ENCODE measurements at places on chromosomes 3 and 15.
A peak's percentile ranks its signal among the peaks of the same experiment; 100 is the strongest.

DNA sequence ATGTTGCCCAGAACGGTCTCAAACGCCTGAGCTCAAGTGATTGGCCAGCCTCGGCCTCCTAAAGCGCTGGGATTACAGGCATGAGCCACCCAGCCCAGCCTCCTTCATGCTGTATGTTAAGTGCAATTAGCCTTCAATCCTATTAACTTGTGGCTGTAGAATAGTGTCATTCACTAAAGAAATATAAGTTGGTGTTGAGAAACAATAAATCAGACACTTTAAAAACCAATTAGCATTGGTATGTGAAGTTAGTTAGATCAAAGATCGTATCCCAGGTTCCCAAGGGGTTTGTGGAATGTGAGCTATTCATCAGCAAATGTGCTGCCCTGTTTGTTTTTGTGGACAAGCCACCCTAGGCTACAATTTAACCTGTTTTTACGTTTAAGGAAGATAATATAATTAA, 11.0 kb upstream of the PIK3CB start:
- peak; percentile 92 for DNase-seq

DNA sequence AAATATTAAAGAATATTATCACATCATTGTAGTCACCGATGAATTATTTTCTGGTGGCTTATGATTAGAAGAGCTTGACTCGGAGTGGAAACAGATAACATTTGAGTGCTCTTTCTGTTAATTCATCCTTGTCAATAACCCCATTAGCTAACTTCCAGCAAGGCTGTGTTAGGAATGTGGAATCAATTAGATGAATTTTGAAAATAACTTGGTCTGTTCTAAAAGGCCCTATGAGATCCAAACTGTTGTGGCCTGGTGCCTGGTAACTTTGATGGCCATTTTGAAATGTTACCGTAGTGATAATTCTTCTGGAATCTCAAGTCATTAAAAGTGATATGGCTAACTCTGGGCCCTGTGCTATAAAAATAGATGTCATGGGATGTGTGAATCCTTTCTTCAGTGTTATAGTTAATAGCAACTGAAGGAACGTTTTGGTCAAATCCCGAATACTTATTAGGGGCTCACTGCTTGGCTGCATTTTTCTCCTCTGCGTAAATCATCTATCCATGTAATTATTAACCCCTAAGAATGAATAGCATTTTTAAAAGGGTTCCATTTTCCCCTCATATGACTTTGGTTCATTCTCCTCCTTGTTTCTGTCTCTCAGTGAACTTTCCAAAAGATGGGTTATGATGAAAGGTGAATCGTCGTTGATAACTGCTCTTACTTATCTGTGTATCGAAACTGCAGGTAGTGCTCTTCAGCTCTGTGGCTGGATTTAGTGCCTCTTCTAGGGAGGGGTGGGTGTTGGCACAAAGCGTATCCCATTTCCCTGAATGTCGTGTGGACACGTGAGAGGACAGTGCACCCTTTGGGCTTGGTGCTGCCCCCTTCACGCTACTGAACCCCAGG, 82.7 kb downstream of the IGF1R start:
- no peak for DNase-seq

DNA sequence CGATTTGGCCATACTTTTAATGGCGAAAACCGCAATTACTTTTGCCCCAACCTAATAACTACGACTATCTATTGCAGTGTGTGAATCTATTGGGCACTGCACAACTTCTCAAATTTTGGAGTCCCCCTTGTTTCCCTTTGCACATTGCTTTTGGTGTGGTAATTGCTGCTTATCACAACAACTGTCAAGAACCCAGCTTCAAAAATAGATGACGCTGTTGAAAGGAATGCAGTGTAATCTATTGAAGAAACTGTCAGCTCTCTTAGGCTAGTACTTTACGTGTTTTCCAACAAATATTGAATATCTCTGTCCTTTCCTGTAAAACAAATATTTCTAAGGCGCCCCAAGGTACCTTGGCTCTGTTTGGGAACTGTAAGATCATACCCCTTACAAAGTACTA, 222.8 kb upstream of the UBE2E2 start:
- DNase-seq = no peak

DNA sequence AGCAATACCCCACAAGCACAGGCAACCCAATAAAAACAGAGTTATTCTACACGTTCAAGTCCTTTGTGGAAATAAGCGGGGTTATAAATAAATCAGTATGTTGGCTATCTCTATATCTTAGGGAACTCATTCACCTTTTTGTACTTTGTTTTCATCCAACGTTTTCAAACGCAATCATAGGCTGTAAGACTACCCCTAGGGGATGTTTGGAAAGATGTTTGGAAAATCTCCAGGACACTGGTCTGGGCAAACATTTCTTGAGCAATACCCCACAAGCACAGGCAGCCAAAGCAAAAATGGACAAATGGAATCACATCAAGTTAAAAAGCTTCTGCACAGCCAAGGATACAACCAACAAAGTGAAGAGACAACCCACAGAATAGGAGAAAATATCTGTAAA, 70.1 kb downstream of the CLDN11 start:
- no peak for DNase-seq

DNA sequence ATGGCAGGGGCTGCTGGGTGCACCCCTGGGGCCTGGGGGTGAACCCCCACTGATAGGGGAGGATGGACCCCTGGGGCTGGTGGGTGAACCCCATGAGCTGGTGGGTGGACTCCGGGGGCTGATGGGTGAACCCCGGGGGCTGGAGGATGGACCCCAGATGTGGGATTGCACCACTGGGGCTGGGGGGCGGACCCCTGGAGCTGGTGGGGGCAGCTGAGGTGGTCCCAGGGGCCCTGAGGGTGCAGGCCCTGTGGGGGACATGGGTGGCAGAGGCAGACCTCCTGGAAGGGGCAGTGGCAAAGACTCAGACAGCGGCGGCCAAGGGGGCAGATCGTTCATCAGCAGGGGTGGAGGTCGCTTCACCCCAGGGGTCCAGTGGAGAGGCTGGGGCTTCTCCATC, 17.4 kb upstream of the TXNRD3 start:
- DNase-seq = no peak

DNA sequence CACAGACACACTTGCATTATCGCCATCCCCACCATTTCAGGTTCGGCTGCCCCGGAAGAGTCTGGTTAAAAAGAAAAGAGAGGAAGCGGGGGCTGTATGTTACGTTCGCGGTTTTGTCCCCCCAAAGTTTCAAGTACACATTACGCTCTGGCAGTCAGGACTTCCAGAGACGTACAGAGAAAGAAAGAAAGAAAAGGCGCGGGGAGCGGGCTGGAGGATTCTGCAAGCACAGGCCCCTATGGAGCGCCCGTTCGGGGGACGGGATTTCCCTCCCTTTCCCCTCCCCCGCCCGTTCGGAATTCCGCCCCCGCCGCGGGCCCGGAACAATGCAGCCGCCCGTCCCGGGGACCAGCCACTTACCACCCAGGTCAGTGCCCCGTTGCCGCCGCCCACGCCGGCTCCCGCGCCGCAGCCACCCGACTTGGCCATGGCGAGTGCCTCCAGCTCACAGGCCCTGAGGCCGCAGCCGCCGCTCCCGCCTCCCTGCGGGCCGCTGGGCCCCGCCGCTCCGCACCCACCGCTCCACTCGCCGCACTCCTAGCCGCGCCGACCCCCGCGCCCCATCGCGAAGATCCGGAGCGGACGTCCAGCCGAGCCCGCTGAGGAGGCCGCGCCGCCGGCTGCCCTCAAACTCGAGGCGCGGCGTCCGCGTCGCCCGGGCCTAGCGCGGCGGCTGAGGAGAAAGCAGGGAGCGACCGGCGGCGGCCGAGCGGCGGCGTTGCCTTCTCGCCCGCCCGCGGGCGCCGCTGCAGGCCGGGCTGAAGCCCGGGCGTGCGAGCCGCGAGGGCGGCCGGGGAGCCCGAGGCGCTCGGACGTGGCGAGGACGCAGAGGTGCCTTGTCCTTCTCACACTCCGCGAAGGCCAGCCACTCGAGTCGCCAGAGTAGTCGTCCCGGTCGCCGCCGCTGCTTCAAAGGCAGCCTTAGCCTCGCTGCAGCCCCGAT, 567 bp downstream of the TOP2B start:
- peak; percentile 72 for DNase-seq

DNA sequence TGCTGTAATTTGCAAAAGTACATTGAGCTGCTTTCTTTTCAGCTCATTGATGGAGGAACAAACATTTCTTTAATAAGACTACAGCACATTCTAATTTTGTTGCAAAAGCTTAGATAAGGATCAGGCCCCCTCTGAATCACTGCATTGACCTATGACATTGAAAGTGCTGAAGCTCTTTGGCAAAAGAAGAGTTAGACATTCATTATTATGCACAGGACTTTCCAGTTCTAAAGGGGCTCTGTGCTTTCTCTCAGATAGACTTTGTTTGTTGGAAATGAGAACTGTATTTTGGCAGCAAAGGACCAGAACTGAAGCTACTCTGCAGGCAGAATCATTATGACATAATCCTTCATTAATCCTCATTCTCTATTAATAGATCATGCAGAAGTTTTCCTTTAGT, 252.9 kb upstream of the SOX2 start:
- no peak for DNase-seq

DNA sequence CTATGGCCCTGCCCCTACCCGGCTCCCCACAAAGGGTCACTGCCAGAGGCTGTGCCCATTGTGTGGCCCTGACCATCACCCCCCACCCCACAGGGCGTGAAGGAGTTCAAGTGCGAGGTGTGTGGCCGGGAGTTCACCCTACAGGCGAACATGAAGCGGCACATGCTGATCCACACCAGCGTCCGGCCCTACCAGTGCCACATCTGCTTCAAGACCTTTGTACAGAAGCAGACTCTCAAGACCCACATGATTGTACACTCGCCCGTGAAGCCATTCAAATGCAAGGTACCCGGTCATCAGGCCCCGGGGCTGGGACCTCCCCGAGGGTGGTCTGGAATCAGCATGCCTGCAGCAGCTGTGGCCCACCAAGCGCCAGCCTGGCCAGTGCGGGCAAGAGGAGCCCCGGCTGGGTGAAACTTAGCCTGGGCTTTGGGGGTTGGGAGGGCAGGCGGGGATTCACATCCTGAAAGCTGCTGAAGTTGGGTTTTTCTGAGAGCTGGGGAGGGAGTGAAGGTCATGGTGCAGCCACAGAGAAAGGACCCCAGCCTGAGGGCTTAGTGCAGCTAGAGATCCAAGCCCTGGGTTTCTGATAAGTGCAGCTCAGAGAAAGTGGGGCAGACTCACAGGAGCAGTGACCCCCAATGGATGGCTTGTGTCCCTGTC, 29.2 kb downstream of the IDH2 start:
- no peak for DNase-seq

- no peak for DNase-seq
Measured at GRCh38 chr3:56484122-56484521, 15.9 kb upstream of the ERC2 start.

GRCh38 chr15:39287322-39288195, 293.3 kb upstream of the THBS1 start:
- DNase-seq = no peak

- no peak for DNase-seq
Measured at GRCh38 chr3:9863058-9863772, 16.8 kb downstream of the CIDEC start.

GRCh38 chr3:81753416-81754027, 7.9 kb downstream of the GBE1 start:
- DNase-seq = no peak

DNA sequence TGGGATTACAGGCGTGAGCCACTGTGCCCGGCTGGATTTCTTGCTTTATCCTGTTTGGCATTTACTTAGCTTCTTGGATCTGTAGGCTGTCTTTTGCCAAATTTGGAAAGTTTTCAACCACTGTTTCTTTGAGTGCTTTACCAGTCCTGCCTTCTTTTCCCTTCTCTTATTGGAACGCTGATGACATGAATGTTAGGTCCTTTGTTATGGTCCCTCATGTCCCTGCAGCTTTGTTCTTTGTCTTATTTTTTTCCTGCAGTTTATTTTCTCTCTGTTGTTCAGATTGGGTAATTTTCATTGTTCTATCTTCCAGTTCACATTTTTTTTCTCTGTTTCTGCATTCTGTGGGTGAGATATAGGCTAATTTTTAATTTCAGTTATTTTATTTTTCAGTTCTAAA, 25.0 kb downstream of the SH3GL3 start:
- no peak for DNase-seq

GRCh38 chr15:54884312-54884711, 312.4 kb downstream of the RSL24D1 start:
- DNase-seq = no peak

- no peak for DNase-seq
Measured at GRCh38 chr3:10557250-10557649, 51.9 kb upstream of the ATP2B2 start.

GRCh38 chr15:32923176-32923575, 205.4 kb downstream of the GREM1 start:
- no peak for DNase-seq

GRCh38 chr15:39936681-39937080, 2.8 kb downstream of the EIF2AK4 start:
- DNase-seq = no peak

GRCh38 chr3:158330870-158331269, 221.0 kb downstream of the RSRC1 start:
- no peak for DNase-seq

- DNase-seq = peak; percentile 72
Measured at GRCh38 chr3:46566040-46566641, at the start of gene LRRC2. Gene LRRC2 (minus strand): TSS chr3:46566302. CDS start chr3:46551591, 14,711 bp downstream.

DNA sequence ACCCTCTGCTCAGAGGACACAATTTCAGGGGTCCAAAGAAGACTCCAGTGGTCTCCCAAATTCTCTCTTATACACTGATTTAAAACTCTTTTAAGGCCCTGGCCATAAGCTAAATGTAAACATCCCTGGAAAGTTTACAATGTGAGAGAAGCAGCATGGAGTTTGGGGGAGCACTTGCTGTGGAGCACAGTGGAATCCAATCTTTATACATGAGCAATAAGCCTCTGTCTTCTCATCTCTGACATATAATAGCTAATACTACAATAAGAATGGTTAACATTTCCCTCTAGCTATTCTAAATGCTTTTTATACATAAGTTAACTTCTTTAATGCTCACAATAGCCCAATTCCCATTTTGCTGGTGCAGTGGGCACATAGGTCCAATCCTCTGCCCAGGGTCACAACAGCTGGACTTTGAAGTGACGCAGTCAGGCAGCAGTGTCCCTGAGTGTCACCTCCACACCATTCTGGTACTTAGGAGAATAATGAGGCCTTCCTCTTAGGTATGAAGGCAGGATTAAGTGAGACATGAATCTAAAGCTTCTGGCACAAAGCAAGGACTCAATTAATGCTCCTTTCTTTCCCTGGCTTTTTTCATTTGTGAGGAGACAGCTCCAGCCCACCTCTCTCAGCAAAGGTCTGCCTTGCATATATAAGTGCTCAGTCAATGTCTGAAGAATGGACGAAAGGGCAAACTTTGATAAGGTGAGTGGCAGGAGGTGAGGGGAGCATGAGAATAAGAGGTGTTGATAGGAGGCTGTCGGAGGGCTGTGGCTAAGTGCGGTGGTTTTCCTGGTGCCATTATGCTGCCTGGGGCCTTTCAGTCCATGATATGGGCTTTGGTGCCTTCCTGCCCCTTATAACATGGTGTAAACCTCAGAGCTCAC, 26.3 kb downstream of the CCNL1 start:
- no peak for DNase-seq

Data from GM23338 (cell line).